Left lobe of liver (tissue), 2 donors: ENCODE measurements at places on chromosomes 16 and 17. TPM values are rescaled to one million over a fixed set of nuclear protein-coding genes. Genes with fewer than 3 reads are reported as not detected.

Gene KRT36
- total RNA-seq: not detected

Gene CLEC3A
- total RNA-seq: not detected

Gene LGALS9
- total RNA-seq: 12.0 TPM

Gene NPIPB2
- 5.2 TPM for total RNA-seq

DNA sequence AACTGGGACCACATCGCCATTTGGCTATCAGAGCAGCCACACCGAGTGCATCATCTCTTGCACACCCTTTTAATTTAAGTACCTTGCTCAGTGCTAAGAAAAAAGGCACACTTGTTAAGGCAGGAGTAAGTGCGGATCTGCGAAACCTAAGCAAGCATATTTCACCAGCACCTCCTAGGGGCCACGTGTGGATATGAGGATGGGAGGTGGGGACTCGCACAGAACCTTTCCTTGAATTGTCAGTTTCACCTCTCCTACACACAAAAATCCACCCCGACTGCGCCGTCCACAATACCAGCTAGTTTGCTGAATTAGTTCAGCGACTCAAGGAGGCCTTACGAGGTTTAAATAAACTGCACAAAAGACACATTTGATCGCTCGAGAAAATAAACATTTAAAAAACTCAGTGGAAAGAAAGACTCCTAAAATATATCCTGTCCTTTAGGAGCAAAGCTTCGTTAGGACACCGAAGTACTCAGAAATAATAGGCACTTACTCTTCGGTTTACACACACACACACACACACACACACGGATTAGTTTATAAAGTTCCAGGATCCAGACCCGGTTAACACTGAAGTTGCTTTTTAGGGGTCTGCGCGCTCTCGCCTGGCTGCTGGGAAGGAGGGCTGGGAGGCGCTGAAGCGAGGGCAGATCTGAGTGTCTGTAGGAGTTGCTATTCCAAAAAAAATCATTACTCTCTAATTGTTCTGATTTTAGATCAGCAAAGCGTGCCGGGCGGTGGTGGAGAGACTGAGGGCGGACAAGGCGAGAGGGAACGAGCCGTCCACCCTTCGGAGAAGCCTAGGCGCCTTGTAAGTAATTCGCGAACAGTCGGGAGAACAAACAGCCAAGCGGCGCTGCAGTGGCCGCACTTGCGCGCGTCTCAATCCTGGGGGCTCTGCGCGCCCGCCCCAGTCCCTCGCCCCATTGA lies 1.0 kb upstream of the KCNJ2 start:
- DNase-seq: peak; percentile 52

DNA sequence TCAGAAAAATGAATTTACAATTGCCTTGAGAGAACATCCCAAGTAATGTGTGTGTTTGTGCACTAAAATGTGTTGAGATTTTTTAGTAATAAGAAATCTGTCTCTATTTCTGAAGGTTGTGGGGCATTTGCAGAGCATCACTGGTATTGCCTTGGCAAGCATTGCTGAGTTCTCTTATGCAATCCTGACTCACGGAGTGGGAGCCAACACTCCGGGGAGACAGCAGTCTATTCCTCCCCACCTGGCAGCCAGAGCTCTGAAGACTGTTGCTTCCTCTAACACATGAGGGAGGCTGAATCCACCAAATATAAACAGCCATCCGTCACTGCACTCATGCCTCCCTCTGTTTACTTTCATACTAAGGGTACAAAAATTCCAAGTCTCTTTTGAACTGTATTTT lies 10.6 kb downstream of the CNTD1 start:
- DNase-seq: peak; percentile 63

DNA sequence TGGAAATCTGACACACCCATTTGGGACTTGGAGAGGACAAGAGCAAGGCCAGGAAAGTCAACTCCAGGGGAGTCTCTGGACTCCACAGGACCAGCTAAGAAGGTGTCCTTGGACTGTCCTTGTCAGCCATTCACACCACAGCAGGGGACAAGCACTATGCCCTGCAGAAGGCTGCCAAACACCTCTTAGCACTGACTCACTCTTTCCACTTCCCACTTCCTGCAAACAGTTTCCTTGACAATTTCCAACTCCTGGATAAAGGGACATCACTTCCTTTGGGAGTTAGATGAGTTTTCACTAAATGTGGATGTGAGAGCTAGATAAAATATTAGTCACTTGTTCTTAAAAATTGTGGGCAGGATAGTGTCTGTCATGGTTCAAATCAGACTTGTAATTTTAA lies 37.8 kb upstream of the BCAR1 start:
- DNase-seq: no peak

- no peak for DNase-seq
These were observed 26.9 kb upstream of the PABPN1L start for GRCh38 chr16:88893127-88893968.

GRCh38 chr17:10112962-10113361 lies 85.4 kb downstream of the GAS7 start:
- DNase-seq: no peak

DNA sequence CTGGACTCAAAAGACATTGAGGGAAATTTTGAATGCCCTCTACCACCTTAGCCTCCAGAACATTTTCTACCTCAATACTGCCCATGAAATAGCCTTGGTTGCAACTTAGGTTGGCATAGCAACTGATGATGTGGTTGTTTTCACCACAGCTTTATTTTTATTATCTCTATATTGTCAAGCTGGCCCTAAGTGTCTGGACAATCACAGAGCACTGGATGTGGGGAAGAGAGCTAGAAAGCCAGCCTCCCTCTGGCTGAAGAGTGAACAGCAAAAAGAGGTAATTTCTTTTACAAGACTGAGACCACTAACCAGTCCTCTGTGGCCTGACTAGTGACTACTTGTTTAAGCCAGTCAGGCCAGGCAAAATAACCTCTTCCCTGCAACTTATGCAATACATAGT lies 159.6 kb downstream of the HS3ST2 start:
- no peak for DNase-seq

- DNase-seq: no peak
These were observed 135.7 kb upstream of the XYLT1 start for GRCh38 chr16:17606460-17606859.

GRCh38 chr16:31452631-31453106 lies 6.6 kb upstream of the ARMC5 start:
- DNase-seq: no peak
